ENCODE measurements at places on chromosomes 16 and 17.

DNA sequence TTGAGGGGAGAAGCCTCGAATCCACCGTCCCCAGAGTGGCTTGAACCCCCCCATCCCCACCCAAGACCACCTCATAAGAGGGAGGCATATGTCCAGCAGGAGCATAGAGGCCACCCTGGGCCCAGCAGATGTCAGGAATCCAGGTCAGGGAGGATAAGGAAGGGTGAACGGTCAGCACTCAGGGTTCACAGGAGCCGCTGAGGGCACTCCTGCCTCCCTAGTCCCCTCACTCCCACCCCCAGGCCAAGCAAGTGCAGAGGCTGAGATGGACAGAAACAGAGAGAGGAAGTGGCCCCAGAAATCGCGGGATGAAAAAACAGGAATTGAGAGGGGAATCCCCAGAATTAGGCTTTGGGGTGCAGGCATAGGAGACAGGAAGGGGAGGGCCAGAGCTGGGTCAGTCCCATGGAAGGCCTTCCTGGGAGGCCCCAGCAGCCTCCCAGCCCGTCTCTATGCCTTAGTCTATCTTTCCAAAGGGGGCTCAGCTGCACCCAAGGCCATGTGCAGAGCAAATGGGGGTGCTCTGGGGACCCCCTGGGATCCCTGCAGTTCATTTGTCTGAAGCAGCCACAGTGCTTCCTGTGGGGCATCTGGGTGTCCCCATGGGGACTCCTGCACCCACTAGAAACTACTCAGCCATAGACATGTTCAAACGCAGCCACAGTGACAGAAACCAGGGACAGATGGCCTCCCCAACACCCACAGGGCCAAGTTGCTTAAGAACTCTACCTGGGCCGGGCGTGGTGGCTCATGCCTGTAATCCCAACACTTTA, 1.7 kb downstream of the CMTM3 start:
- no peak for DNase-seq

DNA sequence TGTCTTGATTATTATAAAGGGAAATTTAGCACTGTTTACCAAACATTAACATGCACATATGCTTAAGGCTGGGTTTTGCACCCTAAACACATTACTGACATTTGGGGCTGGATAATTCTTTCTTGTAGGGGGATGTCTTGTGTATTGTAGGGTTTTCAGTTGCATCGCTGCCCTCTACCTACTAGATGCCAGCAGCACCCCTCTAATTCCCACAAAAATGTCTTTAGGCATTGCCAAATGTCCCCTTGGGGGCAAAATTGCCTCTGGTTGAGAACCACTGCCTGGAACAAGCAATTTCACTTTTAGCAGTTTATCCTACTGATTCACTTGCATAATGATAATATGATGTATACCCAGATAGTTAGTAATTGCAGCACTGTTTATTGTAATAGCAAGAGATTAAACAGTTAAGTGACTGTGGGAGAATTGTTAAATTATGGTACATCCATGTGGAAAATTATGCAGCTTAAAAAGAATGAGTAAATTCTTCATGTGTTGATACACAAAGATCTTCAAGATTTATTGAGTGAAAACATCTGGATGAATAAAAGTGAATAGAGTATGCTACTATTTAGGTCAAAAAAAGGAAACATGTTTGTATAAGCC, 18.4 kb downstream of the PRSS54 start:
- no peak for DNase-seq

GRCh38 chr16:85522308-85522841, 90.7 kb upstream of the GSE1 start:
- DNase-seq: no peak

DNA sequence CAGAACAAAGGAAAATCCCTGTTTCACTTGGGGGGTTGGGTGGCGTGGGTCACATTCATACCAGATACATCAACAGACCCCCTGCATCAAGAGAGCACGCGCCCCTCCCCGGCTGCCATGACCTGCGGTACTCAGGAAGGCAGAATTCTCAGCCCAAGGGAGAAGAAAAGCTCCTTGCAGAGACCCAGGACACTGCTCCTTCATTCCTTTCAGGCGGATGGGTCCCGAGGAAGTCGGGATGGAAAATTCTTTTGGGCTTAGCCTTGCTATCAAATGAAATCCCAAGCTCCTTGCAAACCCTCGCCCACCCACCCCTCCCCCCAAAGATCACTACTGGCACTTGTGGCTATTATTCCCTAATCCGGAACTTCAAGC, 40.6 kb downstream of the HIC1 start:
- no peak for DNase-seq

DNA sequence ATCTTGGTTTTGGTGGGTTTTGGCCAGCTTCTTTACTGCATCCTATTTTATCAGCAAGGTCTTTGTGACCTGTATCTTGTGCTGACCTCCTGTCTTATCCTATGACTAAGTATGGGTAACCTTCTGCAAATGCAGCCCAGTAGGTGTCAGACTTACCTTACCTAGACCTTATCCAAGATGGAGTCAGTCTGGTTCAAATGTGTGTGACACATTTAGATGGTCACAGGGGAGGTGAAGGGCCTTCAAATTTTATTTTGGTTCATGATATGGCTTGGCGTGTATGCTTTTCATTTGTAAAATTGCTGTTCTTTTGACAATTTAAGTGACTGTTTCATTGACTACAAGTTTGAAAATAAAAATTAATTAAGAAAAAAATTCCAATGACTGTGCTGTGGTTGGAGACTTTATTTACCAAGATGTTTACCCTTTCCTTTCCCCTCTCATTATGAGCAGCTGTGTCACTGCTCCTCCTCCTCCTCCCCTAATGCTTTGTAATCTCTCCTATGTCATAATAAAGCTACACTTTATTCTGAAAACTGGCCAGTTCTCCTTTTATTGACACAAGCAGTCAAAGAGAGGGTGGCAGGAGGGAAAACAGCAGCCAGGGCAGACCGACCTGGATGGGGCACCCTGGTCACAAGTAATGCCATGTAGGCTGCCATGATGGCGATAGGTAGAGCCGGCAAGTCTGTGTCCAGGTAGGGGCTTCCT, 49.4 kb downstream of the TNFRSF13B start:
- no peak for DNase-seq

DNA sequence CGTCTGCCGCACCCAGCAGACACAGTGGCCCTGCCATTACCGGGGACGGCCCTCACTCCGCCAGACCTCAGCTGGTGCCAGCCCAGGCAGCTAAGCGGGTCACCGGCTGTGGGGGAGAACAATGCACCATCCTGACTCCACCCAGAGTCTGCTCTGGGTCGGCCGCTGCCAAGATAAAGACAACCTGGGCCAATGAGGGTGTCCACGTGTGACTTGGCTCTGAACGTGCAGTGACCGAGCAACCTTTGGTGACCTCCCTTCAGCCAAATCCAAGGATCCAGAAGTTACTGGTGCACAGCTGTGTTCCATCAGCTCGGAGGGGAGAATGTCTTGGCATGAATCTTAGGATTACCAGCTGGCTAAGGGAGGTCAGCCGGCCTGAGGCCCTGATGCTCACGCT, 155.9 kb downstream of the NTN1 start:
- DNase-seq: no peak

DNA sequence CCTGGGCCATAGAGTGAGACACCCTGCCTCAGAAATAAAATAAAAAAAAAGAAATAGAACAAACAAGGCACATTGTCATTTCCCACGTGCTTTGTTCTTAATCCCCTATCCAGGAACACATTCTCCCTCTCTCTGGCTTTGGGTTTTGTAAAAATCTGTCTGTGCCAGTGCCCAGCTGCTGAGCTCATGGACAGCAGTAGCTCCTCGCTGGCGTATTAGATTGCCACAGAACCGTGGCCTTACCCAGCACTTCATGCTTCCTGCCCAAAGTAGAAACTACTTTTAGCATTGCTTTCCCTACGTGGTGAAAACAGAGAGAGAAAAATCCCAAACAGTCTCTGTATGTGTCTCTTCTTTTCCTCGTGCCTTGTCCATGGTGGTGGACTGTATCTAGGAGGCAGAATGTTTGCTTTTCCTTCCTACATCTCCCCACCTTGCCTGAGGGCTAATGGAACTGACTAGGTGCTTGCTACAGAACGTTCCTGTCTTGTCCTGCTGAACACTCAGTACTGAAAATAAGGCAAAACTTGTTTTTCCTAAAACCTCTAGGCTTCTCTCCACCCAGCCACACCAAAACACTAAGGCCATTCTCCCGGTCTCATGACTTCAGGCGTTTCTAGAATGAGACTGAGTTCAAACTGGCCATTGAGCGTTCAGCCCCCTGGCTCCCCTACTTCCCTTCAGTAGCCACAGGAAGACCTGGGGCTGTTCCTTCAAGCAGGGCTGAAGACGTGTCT, 26.1 kb downstream of the MNT start:
- DNase-seq: no peak

- no peak for DNase-seq
Observed at GRCh38 chr16:52709306-52709705, 162.4 kb upstream of the TOX3 start.

DNA sequence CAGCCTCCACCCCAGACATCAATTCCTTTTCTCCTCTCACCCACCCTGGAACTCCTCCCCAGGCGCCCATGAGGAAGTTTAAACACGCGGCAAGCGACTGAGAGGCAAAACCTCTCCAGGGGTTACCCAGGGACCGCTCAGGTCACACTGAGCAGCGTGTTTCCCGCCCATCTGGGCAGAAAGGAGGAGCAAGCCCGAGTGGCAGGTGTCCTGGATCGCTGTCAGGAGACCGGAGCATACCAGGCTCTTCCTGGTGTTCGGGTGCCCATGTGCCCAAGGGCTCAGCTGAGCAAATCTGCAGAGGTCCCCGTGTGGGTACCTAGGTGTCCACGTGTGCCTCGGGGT, 491 bp downstream of the SLC25A19 start:
- DNase-seq: no peak

GRCh38 chr17:77628035-77628434, 330.5 kb upstream of the TNRC6C start:
- DNase-seq: no peak

Data from AG10803 (cell line).